Erythroblast (primary cell): ENCODE measurements at places on chromosomes 5 and 9.

- no peak for DNase-seq
These were observed 50.9 kb downstream of the OSTF1 start for GRCh38 chr9:75139201-75139600.

DNA sequence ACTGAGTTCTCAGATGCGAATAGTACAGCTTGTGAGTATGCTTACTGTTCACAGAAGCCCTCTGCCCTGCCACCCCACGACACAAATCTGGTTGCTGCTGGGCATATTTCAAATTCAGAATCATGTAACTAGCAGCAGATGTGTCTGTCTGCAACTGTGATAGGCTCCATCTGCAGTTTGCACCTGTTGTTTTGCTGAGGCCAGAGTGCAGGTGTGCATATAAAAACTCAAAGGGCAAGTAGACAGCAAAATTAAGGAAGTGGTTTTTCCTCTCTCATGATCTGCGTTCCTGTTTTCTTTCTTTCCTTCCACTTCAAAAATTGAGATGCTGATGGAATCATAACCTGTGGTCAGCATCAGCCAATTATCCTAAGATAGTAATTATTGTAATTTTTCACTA, 1000.5 kb downstream of the PTPRD start:
- DNase-seq = no peak

DNA sequence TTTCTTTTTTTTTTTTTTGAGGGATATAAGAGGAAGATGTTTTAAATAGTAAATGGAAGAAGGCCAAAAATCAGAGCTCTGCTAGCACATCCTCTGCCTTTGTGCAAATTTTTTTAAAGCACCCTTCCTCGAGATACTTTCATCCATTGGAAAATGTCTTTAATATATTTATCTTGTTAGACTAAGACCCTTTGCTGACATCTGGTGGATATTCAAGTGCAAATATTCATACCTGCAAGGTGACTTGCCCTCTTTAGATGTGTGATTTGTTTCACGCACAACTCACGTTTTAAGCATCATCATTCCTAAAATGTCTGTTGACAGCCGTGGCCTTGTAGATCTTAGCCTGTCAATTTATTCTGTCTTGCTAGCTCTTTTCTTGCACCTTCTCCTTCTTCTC, 258.5 kb downstream of the AGTPBP1 start:
- DNase-seq = no peak

- DNase-seq = no peak
These were observed 47.5 kb downstream of the ADRB2 start for GRCh38 chr5:148873690-148874485.

GRCh38 chr5:6755941-6756340, 42.7 kb downstream of the TENT4A start:
- DNase-seq = no peak

DNA sequence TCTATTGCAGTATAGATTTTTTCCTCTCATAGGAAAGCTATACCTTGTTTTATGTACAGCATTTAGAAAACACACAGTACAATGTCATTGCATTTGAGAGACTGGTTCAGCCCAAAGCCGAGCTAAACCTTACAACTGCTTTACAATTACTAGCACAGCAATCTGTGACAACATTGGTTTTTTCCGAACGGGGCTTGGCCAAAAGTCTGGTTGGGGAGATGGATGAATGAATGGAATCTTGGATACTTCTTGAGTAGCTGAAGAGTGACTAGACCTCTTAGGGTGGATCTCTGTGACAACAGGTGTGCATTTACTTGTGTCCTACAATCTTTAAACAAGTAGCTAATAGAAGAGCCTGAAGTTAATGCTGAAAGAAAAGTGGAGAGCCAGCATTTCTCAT, 1.2 kb downstream of the SGCD start:
- no peak for DNase-seq

DNA sequence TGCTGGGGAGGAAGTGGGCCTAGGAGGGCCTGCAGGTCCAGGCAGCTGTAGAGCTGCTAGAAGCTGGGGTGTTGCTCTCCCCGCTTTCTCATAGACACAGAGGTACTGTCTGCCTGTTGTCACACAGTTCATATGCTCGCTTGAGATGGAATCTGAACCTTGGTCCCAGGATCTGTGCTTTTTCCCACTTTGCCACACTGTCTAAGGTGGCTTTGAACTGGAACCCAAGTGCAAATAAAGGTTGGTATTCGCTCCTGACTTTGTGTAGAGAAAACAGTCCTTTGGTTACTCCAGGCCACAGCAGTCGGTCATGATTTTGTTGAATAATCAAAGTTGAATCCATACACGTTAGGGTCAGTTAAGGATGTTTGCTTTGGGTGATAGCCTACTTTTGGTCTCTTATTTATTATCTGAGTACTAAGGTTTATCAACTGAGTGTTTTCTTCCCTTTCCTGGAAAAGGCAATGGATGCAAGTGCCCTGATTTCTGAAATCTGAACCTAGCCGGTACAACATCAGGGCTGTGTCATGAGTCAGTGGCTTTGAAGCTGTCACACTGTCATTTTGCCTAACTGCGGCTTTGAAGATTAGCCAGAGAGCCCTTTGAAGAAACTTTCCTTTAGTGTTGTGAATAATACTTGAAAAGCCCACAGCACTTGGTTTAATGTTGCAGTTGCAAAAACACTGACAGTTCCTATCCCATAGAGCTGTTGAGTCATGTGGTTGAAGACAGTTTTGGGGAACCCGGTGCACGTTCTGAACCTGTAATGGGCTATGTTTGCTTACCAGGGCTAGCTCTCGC, 41.3 kb downstream of the HABP4 start:
- DNase-seq = no peak

DNA sequence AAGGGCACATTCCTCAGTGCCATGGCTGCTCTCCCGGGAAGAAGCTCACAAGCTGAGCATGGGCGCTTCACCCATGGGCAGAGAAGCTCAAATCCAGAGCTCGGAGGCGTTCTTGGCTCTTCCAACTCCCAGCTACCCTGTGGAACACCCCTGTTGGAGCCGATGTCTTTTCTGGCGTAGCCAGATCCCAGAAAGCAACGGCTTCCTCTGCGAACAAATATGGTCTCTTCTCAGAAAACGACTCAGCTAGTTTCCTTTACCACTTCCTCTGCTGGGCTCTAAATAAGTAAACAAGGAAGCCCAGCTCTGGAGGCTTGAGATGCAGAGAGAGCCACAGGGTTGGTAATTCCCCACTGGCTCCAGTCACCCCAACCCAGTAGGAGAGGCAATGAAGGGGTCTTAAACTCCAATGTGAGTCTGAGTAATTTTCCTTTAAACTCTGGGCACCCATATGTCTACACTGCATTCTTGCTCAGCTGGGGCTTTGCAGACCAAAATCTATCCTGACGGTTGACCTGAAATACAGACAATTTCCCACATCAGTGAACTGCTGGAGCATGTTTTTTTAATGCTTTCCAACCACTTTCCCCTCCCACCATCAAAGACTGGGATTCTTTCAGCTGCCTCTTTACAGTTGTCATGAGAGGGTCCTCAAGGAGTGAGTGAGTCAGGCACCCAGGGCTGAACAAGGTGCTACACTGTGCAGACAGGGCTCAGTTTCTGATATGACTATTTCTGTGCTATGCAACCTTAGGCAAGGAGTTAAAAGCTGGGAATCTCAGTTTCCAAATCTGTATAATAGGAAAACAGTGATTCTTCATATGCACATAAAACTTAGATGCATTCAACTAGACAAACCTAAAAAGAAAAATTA, at the start of gene LCP2:
Gene LCP2 (minus strand): TSS at position 189 of the 874 bp plus-strand sequence. CDS start 166 bp downstream, at position 23.
- no peak for DNase-seq

DNA sequence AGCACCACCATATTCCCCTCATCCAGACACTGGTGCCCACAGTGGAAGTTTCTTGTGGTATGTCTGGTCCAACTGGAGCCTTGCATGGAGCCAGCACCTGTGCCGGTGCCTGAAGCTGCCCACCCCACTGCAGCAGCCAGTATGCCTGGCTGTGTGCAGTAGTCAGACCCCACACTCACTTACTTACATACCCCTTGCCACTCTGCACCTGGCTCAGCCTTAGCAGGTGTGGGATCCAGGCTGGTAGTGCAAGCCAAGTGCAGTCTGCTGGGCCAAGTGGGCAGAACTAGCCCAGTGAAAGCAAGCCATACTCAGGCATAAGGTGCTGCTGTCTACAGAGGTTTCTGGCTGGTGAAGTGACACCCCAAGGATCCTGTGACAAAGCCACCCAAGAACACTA, 871.4 kb upstream of the C9orf72 start:
- no peak for DNase-seq

DNA sequence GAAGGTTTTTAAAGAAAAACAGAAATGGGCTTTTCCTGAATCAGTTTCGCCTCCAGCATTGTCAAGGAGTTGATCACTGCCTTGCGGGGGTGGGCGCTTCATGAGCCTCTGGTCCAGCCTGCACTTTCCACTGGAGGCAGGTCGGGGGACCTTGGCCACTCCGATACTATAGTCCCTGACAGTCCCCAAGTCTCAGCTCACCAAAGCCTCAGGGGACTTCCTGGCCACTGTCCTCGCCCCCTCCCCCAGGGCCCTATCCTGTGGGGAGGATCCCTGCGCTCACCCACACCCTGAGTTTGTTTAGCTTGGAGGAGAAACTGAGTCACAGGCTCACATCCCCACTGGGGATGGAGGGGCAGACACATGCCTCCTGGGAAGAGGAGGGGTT, 1.4 kb downstream of the SLC6A19 start:
- DNase-seq = no peak

- no peak for DNase-seq
These were observed 91.1 kb downstream of the PRDM6 start for GRCh38 chr5:123180178-123180577.

GRCh38 chr9:109779711-109780452, at the start of gene PALM2AKAP2:
Gene PALM2AKAP2 (plus strand): TSS chr9:109780198. CDS start chr9:109780489, 291 bp downstream.
- peak; percentile 24 for DNase-seq
